ENCODE measurements at places on chromosomes 4 and X.

DNA sequence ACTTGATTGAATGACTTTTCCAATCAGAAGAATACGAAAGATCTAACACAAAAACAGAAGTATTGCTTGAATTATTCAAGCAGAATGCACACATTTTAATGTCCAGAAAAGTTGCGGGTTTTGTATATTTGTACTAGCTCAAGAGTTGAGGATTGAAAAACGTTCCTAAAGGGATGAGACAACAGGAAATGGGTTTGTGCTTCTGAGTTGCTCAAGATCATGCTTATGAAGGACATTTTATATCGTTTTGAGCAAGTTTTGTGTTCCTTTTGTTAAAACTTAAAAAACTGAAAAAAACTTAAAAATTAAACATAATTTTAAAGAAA is 353 bp upstream of the SMIM10 start:
- DNase-seq = no peak

GRCh38 chr4:154124539-154125255 is 335.8 kb upstream of the SFRP2 start:
- no peak for DNase-seq

DNA sequence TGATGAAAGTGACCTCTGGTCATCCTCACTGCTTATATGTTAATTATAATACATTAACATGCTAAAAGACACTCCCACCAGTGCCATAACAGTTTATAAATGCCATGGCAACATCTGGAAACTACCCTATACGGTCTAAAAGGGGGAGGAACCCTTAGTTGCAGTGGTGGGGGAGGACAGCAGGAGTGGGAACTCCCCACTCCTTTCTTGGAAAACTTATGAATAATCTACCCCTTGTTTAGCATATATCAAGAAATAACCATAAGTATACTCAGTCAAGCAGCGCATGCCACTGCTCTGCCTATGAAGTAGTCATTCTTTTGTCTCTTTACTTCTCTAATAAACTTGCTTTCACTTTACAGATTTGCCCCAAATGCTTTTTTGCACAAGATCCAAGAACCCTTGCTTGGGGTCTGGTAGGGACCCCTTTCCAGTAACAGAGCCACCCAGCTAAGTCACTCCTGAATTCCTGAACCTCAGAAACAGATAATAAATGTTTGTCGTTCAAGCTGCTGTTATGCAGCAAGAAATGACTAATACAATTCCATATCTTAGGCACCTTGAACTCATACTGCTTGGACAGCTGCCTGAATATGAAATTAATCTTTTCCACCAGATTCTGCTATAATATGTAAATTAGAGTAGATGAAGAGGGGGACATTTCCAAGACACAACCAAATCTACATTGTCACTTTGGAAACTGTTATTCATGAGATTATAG is 14.4 kb upstream of the REPS2 start:
- no peak for DNase-seq

- no peak for DNase-seq
Observed at GRCh38 chrX:68719904-68720614, 72.6 kb downstream of the STARD8 start.

DNA sequence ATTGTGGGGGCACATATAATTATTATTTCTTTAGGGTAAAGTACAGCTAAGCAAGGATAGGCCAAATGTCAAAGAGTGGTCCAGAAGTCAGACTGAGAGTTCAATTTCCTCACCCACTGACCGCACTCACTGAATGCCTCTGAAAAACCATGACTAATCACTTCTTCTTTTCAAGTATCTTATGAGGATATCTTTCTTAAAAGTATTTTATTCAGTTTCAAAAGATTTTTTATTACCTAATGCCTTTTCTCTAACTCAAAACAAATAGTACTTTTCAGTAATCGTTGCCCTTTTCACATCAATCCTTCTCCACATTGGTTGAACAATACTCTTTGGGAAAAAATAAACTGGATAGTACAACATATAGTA is 61.7 kb upstream of the CAMK2D start:
- DNase-seq = no peak

GRCh38 chrX:57103489-57103888 is 17.9 kb downstream of the SPIN2B start:
- DNase-seq = no peak

- no peak for DNase-seq
Observed at GRCh38 chr4:169167957-169168858, 102.5 kb downstream of the SH3RF1 start.

DNA sequence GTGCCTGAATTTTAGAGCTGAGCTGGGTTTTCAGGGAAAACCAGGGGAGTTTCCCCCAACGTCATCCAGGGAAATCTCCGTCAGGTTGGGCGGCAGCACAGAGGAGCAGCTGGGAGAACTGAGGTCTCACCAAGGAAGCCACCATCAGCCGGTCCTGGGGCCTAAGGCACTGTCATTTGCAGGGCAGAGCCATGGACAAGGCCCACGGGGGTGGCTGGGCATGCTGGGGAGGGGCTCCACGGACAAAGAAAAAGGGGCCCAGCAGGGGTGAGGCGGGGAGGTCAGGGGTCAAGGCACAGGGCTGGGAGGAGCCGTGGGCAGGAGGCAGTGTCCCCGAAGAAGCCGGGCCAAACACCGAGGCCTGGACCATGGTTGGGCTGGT is 109.8 kb downstream of the HMX1 start:
- no peak for DNase-seq

DNA sequence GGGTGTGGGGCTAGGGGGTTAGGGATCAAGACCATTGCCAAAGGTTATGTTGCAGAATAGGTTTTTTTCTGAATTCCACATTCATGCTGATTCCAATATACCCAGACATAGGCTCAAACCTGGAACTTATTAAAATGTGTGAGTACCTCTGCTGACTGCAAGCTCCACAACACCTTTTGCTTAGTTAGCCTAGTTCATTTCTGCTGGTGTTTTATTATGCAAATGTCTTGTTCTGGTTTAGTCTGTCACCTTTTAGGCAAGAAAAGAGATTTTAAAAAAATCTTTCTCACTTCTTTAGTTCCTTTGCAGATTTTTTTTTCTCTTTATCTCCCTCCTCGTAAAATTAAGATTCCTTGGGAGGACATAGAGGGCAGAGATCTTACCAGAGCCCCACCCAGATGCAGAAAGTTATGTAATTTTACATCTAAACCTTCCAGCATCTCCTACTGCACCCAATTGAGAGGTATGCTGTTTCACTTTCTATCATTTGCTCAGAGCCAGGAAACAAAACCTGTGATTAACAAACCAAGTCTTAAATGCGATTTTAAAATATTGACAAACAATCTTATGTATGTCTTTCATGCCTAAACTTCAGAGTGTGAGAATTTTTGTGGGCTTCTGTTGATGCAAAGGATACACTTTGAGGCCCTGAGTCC is 190.7 kb upstream of the CLNK start:
- no peak for DNase-seq

DNA sequence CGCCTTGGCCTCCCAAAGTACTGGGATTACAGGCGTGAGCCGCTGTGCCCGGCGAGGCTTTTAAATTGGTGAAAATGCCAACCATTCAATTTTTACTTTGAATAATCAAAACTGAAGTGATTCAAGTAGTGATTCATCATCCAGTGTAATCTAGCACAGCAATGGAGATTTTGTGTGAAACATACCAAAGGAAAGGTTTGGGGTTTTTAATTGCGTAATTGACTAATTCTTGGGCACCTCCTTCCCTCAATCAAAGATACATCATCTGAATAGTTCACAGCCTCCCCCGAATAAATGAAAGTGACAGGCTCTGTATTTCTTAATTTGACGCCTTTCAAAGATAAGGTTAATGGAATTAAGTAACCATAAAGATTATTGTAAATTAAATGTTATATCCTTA is 69.0 kb downstream of the DMD start:
- DNase-seq = no peak

DNA sequence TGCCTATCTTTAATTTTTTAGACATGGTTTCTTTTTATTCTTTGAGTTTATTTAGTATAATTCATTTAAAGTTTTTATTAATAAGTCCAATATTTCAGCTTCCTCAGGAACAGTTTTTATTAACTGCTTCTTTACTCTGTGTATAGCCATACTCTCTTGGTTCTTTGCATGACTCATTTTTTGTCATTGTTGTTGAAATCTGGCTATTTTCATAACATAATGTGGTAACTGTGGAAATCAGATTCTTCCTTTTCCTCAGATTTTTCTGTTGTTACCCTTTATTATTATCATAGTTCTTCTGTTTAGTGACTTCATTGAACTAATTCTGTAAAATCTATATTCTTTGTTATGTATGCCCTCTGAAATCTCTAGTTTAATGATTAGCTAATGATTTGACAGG is 124.9 kb upstream of the CYSLTR1 start:
- DNase-seq = no peak

DNA sequence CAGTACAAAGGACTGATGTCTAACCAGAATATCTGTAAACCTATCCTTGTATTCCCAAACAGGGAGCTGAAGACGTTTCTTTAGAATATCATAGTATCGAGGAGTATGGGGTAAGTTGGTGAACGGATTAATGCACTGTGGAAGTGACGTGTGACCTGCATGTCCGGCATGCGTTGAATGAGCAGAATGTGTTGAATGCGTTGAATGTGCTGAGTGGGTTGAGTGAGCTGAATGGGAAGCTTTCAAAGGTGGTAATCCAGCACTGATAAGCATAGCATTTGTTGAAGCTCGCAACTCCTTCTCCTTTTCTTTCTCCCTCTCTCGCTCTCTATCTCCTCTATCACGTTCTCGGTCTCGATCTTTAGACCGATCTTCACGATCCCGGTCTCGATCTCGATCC is 8.1 kb downstream of the DHX15 start:
- DNase-seq = no peak

GRCh38 chr4:136319789-136320464 is 1212.4 kb downstream of the PCDH18 start:
- DNase-seq = no peak

DNA sequence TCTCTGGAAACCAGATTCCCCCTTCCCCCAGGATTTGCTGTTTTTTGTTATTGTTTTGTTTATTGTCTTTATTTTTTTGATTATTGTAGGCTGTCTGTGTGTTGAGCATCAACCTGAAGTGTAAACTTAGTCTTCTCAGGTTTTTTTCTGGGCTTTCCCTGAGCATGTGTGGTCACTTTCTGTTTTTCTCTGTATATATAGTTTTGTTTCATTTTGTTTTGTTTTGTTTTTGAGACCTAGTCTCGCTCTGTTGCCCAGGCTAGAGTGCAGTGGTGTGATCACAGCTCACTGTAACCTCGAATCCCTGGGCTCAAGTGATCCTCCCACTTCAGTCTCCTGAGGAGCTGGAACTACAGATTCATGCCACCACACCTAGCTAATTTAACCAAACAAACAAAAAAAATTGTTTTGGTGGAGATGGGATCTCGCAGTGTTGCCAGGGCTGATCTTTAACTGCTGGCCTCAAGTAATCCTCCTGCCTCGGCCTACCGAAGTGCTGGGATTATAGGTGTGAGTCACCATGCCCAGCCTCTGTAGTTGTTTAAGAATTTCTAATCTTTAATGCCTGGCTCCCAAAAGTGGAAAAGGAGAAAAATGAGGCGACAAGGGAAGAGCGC is 9.1 kb downstream of the IL13RA1 start:
- DNase-seq = no peak

GRCh38 chr4:123858465-123858864 is 461.9 kb downstream of the SPRY1 start:
- DNase-seq = no peak

DNA sequence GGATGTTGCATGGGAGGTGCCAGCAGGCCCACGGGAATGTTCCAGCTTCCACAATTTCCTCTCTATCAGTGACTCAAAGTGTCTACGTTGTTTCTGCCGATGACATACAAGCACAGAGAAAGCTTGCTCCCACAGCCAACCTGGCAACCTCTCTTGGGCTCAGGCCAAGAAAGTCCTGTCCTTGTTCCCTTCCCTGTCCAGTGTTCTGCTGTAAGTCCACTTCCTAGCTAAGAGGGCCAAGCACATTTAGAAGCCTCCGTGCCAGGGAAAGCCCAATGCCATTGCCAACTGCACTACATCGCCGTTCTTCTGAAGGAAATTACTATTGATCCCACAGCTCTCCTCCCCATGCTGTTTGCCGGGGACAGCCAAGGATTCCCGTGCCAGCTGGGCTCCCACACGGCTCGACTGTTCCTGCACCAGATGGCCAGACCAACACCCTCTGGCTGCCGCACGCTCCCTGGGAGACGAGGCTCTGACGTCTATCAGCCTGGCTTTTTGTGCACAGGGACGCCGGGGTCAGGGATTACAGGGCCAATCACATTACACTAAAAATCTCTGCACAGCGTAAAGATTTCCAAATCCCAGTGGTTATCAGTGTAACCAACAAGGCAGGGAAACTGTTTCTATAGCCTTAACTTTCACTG is 284.0 kb downstream of the BCOR start:
- no peak for DNase-seq

GRCh38 chr4:7838136-7838782 is 101.4 kb downstream of the AFAP1 start:
- DNase-seq = no peak

DNA sequence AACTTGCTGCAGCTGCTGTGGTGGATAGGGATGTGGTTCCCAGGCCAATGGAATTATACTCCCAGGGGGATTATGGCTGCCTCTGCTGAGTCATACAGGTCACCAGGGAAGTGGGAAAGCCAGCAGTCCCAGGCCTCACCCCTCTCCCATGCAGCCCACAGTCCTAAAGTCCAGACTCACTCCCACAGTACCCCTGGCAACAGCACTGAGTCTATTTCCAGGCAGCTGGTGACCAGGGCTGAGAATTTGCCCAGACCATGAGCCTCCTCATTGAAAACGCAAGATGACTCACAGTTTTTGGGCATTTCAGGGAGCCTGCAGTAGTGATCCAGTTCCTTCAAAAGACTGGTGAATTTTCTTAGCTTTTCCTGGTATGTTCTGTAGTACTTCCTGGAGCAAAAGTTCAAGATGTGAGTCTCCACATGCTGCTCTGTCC is 137.6 kb downstream of the NPNT start:
- no peak for DNase-seq

DNA sequence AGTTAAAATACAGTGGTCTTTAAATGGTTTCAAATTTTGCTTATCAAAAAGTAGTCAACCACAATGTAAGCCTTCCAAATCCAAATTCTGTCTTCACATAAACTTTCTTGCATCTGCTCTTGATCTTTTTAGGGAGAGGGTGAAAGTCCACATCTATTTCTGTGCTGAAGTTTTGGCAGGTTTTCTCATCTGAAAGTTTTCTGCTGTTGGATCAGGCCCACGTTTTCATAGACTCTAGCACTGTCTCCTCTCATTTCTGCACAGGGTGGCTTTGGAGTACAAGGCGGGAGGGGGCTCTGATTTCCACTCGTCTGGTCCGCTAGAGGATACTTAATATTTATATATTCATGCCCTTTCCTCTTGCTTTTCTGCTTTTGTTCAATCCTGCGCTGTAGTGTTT is 18.1 kb upstream of the TMEM150C start:
- DNase-seq = no peak

- no peak for DNase-seq
Observed at GRCh38 chr4:155777971-155778735, 19.3 kb downstream of the GUCY1B1 start.
